HEK293T (cell line): ENCODE measurements at places on chromosomes 2 and 18.

DNA sequence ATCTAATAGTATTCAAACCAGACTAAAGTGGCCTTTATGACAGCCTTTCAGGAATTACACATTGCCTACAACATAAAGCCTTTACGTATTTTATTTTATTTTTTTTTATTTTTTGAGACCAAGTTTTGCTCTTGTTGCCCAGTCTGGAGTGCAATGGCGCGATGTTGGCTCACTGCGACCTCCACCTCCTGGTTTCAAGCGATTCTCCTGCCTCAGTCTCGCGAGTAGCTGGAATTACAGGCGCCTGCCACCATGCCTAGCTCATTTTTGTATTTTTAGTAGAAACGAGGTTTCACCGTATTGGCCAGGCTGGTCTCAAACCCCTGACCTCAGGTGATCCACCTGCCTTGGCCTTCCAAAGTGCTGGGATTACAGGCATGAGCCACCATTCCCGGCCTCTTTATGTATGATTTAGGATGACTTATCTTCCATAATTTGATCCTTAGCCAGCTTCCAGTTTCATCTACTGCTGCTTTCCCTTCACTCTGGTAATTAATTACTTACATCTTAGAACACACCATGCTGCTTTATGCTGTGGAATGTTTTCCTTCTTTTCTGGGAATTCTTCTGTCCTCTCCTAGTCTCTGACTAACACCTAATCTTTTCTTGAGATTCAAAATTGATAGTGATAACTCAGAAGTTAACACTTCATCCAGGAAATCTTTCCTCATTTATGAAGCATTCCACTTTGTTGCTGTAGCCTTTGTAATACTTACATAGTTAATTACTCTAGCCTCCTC lies 2.6 kb downstream of the USP14 start:
- DNase-seq = no peak

DNA sequence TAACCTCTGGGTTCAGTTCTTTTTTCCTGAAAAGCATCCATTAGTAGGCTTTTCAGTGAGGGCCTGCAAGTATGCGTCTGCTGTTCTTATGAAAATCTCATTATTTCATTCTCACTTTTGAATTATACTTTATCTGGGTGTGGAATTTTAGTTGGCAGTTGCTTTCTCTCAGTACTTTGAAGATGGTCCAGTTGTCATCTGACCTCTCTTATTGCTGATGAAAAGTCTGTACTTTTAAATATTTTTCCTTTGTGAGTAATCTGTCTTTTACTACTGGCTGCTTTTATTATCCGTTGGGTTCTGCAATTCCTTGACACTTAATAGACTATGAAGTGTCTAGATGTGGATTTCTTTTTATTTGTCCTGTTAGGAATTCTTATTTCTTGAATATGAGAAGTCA lies 307.8 kb downstream of the CYP26B1 start:
- DNase-seq = no peak

- DNase-seq = no peak
Measured at GRCh38 chr18:10949655-10950054, 199.7 kb downstream of the PIEZO2 start.

DNA sequence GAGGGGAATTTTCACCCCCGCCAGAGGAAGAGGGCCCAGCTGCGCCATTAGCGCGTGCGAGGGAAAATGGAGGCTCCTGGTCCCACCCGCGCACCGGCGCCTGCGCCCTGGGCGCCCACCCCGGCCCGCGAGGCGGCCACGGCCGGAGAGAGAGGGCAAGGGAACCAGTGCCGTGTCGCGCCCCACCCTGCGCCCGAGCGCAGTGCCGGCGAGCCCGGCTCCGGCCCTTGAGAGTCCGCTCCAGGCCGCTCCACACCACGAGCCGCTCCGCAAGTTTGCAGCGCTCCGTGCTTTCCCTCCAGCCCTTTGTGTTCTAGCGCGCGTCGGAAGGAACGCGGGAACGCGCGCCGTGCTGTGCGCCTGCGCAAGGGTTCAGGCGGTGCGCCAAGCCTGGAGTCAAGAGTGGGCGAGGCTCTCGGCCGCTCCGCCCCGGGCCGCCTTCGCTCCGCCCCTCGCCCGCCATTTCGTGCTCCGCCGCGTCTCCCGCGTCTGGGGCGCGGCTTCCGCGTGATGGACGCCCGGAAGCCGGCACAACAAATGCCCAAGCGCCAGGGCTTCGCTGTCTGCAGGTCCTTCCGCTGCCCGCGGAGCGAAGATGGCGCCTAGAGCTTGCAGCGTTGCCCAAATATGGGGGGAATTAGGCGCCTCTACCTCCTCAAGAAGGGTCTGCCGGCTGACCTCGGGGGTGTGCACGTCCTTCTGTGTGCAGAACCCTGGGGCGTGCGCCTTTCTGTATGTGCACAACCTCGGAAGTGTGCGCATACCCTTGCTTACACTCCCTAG lies 46.1 kb upstream of the PTMA start:
- DNase-seq = peak; percentile 71

- no peak for DNase-seq
Measured at GRCh38 chr2:170972296-170973224, 43.5 kb downstream of the GORASP2 start.

- DNase-seq = no peak
Measured at GRCh38 chr2:191171286-191171685, 20.5 kb upstream of the STAT4 start.

- DNase-seq = no peak
Measured at GRCh38 chr2:196808083-196808665, 981 bp downstream of the C2orf66 start.

GRCh38 chr2:35827086-35827485 lies 528.5 kb upstream of the CRIM1 start:
- DNase-seq = no peak

GRCh38 chr2:225841314-225841713 lies 441.8 kb downstream of the NYAP2 start:
- DNase-seq = no peak

GRCh38 chr2:22355816-22356433 lies 1029.1 kb upstream of the KLHL29 start:
- peak; percentile 58 for DNase-seq

- no peak for DNase-seq
Measured at GRCh38 chr2:197310987-197311420, 424 bp upstream of the ANKRD44 start.

- DNase-seq = peak; percentile 38
Measured at GRCh38 chr2:199019898-199020507, 437.7 kb downstream of the SATB2 start.

DNA sequence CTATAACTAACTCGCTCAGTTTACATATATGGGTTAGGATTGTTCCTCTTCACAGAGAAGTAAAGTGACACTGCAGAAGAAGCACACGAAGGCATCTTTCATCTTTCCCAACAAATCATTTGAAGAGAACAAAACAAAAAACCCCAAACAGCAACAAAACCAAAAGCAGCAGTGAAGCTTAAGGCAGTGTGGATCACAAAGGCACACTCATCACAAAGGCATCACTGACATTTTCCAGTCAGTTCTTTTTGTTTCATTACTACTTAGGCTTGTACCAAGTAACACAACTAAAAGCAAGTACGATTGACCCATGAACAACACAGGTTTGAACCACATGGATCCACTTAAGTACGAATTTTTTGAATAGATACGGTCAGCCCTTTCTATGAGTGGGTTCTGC lies 75.7 kb downstream of the RNF152 start:
- no peak for DNase-seq

DNA sequence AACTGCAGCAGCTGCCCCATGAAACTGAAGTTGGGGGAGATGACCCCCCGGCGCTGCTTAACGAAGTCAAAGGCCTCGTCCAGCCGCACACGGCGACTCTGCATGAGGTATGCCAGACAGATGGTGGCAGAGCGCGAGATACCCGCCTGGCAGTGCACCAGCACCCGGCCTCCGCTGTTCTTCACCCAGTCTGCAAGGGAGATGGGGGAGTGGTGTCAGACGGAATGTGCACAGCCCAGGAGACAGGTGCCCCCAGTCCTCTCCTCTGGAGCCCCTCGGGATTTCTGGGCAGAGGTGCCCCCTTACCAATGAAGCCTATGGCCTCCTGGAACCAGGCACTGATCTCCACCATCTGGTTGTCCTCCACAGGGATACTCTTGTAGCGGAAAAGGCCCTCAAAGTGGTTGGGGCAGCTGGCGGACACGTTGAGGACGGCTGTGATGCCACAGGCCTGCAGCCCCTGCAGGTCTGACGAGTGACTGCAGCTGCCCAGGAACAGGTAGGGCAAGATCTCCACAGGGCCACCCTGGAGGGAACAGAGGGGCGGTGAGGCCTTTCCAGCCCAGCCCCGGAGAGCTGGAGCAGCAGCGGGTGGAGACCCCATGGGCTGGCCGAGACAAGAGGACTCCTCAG lies 1.3 kb downstream of the DUSP2 start:
- DNase-seq = peak; percentile 41

DNA sequence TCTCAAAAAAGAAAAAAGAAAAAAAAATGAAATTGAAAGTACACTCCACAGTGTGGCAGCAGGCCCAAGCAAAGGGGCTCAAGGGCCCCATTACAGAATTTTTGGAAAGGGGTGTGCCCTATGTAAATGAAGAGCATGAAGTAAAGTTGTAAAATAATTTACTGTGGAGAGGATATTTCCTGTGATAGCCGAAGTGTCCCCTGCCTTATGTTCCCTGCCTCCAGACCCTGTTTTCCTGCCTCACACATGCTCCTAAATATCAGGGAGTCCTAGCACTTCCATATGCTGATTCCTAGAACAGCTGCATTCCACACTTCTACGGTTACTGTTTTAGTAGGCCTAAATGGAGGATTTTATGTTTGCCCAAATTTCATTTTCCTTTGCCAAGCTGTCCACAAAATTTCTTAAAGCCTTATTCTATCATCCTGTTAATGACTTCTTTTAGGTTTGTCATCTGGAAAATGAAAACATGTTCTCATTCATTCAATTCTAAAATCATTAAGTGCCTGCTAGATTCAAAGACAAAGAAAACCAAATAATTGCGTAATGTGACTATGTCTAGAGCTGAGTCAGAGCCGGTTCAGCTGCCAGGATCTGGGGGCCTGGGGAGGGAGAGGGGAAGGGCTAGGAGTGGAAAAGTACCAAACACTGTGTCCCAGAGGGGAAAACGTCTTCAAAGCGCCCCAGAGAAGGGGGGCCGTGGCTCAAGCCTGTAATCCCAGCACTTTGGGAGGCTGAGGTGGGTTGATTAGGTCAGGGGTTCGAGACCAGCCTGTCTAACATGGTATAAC lies 25.9 kb upstream of the IMPA2 start:
- DNase-seq = no peak

DNA sequence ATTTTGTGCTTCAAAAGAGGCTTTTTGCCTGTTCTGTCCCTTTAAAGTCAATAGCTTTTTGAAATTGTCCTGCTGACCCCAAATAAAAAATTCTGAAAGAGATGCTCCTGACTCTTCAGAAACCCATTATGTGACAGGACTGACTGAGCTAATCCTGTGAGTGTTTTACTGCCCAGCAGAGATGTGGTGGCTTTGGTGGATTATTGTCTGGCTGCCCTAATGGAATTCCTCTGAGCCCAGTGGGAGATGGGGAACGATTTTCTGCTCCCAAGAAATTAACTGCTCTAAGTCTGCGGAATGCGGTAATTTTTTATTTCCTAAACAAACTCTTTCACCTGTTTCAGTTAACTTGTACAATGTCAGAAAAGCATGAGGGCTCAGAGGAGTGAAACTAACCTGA lies 258.2 kb downstream of the IKZF2 start:
- no peak for DNase-seq

DNA sequence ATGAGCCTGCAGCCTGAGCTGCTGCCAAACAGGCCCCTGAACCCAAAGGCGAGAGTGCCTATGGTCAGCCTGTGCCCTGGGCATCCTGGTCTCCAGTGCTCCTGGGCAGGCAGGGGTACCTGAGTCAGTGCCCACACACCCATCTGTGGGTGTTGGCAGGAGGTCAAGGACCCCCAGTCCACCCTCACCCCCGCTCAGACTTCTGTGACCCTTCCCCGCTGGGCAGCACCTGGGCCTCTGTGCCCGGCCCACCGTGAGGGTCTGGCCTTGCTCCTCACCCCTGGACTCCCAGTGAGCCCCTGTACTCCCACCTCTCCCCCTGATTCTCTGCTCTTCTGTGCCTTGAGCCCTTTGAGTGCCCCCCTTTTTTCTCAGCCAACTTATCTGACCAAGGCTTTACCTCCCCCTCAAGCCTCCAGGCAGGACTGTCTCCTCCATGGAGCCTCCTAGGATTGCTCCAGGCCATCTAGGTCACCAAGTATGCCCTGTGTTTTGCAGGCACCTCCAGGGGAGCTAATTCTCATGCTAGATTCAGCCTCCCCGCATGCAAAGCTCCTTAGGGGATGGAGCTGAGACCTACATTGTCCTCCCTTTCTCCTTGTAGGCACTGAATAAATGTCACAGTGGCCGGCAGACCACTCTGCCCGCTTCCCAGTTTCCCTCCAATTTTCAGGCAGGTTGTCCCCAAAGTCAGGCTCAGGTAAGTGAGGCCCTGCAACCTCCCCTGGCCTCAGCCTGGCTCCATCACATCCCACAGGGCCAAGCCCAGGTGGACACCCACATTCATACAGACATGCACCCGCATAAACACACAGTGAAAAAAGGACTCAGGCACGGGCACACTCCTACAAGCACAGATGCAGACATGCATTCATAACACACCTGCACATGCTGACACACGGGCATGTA lies 21.9 kb upstream of the PTMA start:
- DNase-seq = no peak

GRCh38 chr2:195122653-195123052 lies 534.4 kb upstream of the SLC39A10 start:
- DNase-seq = no peak

- no peak for DNase-seq
Measured at GRCh38 chr2:204261846-204262245, 283.4 kb upstream of the PARD3B start.

DNA sequence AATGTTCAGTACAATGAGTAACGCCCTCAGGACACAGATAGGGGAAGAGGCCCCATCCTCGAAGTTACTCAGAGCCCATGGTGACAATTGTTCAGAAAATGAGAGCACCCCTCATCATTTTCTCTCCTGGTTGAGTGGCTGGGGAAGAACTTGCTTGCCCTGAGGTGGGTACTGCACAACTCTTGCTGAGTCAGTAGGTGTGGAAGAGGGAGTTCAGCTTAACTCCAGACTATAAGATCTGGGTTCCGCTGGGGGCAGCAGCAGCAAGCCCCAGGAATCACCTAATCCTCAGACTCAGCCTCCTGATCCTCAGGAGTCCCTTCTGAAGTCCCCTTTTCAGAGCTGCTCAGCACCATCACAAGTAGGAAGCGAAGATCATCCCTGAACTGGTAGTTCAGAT lies 123.7 kb downstream of the PIEZO2 start:
- no peak for DNase-seq

DNA sequence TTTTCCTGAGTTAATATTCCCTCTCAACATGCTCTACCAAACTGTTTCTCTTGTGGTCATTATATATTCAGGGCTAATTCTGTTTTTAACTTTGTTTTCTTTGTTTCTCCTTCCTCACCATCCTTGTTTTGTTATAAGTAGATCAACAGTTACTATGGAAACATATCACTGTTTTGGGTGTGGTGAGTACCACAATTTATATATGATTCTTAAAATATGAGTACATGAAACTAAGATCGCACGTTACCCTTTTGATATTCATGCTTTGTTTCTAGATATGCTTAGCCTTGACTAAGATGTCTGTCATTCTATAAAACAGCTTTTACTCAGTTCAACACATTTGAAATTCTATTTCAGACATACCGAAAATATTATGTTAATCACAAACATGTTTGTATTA lies 232.3 kb upstream of the ITGA4 start:
- no peak for DNase-seq
